ENCODE measurements at places on chromosomes 3 and 15.

GRCh38 chr15:95541301-95541700, 789.2 kb upstream of the NR2F2 start:
- no peak for DNase-seq

DNA sequence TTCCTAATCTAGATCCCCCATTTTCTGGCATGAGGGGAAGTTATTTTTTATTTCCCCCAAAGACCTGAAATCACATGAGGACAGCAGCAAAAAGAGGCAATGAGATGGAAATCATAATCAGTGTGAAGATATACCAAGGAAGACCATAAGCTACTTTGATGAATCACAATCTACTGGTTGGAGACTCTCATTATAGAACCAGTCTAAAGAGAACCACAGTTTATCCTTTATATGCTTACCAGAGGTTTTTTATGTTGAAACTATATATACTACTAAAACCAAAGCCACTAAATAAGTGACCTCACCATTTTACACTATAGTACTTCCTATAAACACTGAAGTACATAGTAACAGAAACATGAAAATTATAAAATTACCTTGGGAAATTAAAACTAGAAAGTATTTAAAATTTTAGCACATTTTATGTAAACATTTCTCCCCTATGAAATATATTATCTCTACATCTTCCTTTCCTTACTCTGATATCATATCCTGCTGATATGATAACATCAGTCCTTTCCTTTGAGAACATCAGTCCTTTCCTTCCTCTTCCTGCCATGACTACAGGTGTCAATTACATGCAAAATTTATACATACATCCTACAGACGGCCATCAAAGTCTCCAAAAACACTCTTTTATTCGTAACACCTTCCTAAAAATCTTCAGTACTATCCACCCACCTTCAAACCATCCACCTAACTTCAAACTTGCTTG, 71.8 kb downstream of the PHC3 start:
- no peak for DNase-seq

GRCh38 chr3:8780279-8780678, 10.9 kb upstream of the OXTR start:
- no peak for DNase-seq

- DNase-seq = no peak
These were observed 70.1 kb downstream of the CCK start for GRCh38 chr3:42195879-42196330.

DNA sequence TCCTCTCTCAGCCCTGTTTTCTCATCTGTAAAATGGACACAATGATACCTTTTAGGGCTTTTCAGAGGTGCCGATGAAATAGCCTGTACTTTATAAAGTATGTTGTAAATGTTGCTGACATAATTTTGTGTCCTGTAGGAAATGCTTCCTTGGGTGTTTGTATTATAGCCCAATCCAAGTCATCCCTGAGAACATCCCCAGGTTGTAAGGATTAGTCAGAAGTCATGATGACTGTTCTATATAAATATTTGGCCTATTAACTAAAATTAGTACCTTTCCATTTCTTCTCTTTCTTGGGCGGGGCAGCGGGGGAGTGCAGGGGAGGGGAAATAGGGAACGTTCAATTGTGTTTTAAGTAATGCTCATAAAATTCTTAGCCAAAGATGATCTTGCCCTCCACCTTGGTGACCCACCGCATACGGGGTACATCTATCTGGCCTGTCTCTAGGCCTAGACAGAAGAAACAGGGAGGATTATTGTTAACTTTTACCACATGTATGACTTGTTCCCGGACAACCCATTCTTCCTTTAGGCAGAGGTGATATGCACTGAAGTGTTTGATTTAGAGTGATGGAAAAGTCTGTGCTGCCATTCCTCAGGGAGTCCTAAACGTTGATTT, 120.7 kb downstream of the VGLL4 start:
- no peak for DNase-seq

GRCh38 chr3:171219258-171219657, 192.7 kb upstream of the SLC2A2 start:
- DNase-seq = no peak

DNA sequence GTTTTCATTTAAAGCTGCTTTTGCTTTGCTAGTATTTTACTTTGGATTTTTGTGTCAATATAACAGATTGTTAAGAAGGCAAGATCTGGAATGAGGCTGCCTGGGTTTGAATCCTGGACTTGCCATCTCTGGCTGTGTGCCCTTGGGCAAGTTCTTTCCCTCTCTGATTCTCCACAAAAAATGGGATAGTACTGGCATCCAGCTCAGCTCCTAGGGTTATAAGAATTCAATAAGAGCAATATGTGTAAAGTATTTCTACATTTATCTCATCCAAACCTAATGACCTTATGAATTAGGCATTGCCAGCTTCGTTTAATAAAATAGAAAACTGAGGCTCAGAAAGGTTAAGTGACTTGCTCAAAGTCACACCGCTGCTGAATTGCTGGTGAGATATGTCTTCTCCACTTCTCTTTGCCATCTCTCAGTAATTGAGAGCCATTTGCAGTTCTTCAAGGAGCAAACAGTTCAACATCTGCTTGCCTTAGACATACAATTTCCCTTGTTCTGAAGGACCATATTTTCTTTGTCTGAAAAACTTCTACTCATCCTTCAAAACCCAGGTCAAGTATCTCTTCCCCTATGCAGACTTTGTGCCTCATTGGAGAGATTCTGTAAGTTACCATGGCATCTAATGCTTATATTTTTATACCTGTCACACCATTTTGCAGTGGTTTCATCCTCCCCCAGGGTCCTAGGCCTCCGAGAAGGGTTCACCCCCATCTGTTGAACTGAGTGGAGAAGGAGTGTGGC, 80.8 kb upstream of the TLE3 start:
- DNase-seq = no peak

DNA sequence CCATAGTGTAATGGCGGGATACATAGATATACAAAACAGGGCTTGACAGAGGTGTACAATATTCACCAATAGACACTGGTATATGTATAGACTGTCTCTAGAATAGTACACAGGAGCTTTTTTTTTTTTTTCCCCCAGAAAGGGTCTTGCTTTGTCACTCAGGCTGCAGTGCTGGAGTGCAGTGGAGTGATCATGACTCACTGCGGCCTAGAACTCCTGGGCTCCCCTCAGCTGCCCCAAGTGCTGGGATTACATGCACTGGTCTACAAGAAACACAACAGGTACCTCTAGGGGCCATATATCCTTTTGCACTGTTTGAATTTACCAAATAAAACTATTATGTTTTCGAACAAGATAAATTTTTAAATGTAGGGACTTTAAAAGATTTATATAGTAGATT, 12.3 kb downstream of the RHOA start:
- DNase-seq = no peak

DNA sequence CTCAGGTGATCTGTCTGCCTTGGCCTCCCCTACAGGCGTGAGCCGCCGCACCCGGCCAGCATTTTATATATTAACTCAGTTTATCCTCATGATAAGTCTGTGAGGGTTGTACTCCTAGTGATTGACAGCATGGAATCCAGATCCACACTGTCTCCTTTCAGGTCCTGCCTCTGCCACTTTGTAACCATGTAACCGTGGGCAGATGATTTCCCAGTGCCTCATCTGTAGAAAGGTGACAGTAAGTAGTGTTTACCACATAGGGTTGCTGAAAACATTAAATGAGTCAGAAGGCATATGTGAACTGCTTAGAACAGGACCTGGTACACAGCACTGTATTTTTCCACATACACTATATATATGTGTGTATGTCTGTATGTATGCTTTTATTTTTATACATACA, 2.4 kb downstream of the FYTTD1 start:
- no peak for DNase-seq

DNA sequence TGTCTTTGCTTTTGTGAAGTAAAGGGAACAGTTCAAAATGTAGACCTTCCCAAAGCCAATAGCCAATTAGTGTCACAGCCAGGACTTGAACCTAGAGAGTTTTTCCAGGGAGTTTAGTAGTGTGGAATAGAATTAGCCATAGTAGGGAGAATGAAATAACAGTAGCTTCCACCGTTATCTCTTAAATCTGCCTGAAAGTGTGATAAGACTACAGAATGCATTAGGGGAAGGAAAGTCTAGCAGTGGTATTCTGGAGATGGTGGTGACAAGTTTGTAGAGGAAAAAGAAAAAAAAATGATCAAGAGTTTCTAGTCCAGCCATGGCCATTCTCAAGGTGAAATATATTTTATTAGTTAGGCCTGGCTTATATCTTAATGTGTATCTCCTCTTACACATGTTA, 13.8 kb downstream of the ATP11B start:
- DNase-seq = no peak

DNA sequence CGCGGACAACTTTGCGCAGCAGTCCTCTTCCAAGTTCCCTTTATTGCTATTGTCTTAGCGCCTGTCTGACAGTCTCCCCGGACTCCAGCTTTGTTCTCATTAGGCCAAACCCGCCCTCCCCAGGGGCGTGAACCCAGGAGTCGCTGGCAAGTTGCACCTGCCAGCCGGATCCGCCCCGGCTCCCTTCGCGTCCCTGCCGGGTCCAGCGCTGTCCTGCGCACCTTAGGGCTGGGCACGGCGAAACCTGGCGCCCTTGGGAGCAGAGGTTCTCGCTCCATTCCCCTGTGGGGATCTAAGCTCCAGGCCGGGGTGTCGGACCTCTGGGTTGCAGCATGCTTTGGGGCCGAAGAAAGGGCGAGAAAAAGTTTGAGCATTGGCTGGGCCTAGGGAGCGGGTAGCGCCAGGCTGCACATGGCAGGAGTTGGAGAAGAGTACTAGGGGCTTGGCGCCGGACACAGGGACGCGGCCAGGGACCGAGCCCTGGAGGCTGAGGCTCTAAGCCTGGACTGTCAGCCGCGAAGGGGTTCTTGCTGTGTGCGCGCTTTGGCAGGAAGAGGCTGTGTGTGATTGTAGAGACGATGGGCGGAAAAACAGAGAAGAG, 335.1 kb upstream of the THRB start:
- no peak for DNase-seq

- DNase-seq = no peak
These were observed 168.8 kb upstream of the CADM2 start for GRCh38 chr3:84789961-84790360.

DNA sequence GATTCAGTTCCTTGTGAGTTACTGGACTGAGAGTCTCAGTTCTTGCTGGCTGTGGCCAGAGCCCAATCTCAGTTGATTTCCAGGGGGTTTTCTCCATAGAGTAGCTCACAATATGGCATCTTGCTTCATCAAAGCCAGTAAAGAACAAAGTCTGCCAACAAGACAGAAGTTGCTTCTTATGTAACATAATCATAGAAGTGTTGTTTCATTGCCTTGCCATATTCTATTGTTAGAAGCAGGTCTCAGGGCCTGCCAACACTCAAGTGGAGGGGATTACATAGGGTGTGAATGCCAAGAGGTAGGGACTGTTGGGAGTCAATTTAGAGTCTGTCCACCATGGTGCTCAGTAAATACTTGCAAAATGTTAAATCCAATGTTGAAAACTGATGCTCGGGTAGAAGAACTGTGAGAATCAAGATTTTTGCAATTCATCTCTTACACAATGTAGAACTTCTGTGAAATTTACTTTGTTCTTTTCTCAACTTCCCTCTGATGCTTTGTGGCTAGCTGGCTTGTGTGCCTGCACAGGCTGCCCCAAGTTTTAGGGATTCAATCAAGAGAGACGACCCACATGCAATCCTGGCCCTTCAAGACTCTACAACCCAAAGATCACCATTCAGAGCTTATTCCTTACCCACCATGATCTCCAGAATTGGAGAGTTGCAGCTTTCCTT, 13.3 kb upstream of the PXYLP1 start:
- no peak for DNase-seq

DNA sequence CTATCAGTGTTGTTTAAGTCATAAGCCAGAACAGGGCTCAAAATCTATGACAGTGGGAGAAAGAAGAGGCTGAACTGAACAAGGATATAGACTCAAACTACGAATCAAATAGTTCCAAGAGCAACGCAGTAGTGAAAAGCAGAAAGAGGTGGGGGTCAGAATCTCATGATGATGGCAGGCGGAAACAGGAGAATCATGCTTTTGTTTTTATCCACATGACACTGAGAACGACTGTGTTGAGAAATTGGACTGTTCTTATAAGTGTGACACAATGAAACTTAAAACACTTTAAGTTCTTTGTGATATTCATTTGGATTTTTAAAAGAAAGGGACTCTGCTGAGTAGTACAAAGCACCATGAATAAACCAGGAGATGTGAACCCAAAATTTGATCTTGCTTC, 309.4 kb downstream of the ULK4 start:
- no peak for DNase-seq

DNA sequence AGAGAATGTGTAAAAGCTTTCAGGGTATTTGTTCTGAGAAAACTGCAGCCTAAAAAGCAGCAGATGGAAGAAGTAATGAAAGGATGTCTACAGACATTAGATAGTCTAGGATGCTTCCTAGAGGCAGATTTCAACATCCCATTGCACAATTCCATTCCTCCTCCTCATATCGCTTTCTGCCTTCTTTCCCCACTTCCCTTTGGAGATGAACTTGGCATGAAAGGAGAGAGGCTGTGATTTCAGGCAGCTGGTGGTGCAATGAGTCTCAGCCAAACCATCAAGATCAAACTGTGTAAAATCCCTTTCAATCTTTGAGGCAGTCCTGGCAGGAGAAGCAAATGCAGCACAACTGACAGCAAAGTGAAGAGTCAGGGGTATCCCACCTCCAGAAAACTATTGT, 438.7 kb upstream of the KCNMB2 start:
- no peak for DNase-seq

DNA sequence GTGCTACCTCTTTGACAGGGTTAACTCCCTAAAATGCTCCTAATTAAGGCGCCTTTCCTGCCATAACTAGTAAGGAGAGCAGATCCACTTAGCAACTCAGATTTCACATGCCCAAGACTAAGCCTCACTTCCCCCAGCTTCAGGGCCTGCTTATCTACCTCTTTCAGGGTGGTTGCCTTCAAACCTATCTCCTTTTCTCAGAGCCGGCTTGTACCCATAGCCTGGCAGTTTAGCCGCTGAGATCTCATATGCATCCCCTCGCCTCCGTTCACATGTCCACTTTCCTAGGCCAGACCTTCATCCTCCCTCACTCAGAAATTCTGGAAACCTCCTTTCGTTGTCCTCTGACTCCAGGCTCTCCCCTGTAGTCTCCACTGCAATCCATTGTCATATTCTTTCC, 1.0 kb upstream of the FSTL1 start:
- DNase-seq = no peak

DNA sequence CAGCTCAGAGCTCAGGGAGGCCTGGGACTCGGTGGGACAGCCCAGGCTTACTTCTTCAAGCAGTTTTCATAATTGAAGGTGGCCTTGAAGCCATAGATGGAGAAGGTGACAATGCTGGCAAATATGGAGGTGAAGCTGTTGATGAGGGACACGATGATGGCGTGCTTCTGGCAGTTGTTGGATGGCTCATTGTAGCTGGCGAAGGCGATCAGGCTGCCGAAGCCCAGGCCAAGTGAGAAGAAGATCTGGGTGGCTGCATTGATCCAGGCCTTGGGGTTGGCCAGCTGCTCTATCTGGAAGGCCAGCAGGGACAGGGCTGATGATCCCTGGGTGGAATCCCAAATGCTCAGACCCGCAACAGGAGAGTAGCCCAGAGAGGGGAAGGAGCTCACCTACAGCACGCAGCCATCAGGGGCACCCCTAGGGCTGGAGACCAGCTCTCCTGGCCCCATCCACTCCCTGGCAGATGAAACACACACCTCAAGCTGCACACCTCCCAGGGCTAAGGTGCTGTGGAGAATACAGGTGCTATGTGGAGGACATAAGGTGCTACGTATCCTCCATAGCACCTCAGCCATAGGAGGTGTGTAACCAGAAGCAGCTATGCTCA, 25.1 kb downstream of the SLC6A20 start:
- DNase-seq = no peak
